ENCODE measurements at places on chromosomes 7 and 10.

DNA sequence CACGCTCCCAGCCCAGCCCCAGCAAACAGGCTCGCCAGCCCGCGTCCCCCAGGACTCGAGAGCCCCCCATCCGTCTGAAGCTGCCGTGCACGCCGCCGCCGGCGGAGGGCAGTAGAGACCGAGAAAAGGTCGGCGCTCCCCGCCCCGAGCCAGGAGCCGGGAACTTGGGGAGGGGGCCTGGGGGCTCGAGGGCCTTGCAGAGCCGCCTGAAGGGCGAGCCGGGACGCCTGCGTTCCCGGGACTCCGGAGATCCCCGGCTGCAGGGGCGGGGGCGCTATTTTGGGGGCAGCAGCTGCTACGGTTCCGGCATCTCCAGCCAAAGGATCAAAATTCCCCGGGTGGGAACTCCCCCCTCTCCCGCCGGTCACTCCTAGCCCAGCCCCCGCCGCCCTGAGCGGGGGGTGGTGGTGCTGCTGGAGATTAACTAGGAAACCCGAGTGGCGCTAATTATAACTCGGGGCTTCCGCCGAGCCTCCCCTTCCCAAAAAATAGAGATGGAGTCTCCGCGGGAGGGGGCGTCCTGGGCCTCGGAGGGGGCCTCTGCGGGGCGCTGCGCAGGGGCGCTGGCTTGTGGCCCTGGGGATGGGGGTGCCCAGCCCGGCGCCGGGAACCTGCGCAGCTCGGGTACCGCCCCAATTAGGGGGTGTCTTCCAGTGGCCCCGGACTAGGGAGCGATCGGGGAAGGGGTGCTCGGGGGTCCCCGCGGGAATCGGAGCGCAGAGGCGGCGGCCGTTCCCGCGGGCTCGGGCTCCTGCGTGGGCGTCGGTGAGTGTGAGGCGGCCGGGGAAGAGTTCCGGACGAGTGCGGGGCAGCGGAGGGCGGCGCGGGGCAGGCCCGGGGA lies 608 bp downstream of the ACHE start:
- DNase-seq = no peak

GRCh38 chr10:22710139-22710745 lies 4.1 kb downstream of the PIP4K2A start:
- no peak for DNase-seq

- DNase-seq = no peak
These were observed 132.1 kb downstream of the TACC2 start for GRCh38 chr10:122121059-122121458.

GRCh38 chr7:17207220-17207619 lies 91.2 kb upstream of the AHR start:
- DNase-seq = no peak

DNA sequence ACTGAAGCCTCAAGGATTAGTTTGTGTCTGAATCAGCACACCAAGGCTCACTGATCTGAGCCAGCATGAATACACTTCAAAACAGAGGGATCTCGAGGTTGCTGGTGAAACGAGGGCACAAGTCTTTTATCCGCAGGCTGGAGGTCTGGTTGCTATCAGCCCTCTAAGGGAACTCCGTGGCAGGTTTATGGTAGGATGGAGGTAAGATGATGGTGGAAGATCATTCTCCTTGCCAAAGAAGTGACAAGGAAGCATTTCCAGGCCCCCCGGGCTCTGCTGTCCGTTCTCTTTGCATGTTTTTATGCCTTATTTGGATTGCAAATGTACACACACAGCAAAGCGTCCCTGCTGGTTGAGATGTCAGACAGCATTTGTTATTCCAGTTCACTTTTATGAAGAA lies 268.3 kb downstream of the ARHGAP12 start:
- DNase-seq = no peak

GRCh38 chr7:48298779-48299178 lies 127.5 kb downstream of the ABCA13 start:
- DNase-seq = no peak

DNA sequence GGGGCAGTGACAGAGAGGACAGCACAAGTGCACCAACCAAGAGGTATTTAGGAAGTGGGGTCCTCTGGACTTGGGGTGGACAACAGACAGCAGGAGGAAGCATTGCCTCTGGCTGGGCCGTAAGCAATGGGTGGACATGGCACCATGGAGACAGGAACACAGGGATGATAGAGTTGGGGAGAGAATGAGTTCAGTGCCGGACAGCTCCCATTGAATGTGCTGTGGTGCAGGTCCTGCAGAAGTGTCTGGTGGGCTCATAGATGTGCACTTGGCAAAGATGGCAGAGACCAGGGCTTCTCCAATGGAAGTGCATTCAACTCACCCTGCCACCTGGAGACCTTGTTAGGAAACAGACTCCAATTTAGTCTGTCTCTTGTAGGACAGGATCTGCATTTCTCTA lies 341.5 kb upstream of the ZMIZ1 start:
- no peak for DNase-seq

DNA sequence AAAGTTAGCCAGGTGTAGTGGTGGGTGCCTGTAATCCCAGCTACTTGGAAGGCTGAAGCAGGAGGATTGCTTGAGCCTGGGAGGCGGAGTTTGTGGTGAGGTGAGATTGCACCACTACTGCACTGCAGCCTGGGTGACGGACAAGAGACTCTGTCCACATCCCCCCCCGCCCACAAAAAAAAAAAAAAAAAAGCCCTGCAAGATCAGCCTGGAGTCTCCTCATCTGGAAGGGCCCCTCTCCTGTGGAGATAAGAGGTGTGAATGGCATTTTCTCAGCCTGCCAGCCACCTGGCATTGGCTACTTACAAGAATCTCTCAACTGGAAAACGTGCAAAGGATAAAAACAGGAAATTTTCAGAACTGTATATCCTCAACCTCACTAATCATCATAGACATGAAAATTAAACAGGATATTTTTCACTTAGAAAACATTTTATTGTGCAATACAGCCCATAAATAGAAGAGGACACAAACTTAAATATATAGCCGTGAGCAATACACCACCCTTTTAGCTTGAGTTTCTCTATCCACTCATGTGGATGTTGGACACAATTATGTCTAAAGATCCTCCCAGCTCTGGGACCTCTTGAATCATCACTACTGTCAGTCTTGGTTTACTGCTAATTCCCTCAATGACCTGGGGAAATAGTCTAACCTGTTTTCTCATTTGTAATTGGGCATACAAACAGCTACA lies 11.3 kb upstream of the TSPAN15 start:
- no peak for DNase-seq

DNA sequence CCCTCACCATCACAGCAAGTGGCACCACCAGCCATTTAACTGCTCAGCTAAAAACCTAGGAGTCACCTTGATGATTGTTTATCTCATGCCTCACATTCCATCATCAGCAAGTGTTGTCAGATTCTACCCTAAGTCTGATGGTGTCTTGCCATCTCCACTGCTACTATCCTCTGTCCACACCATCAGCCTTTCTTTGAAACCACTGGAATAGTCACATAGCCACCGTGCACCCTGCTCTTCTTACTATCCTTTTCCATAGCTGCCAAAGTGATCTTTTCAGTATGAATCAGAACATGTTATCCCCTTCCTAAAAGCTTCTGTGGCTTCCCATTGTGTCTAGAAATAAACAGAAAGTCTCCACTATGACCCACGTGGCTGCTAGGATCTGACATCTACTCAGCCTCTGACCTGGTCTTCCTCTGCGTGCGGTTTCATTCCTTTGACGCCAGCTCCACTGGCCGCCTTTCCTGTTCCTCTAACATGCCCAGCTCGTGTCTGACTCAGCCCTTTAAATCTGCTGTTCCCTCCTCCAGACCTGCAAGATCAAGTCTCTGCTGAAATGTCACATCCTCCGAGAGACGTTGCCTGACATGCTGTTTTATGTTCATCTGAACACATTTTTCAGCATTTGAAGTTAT lies 16.5 kb upstream of the CHN2 start:
- no peak for DNase-seq

GRCh38 chr10:99941942-99942820 lies 67.6 kb downstream of the DNMBP start:
- DNase-seq = no peak

DNA sequence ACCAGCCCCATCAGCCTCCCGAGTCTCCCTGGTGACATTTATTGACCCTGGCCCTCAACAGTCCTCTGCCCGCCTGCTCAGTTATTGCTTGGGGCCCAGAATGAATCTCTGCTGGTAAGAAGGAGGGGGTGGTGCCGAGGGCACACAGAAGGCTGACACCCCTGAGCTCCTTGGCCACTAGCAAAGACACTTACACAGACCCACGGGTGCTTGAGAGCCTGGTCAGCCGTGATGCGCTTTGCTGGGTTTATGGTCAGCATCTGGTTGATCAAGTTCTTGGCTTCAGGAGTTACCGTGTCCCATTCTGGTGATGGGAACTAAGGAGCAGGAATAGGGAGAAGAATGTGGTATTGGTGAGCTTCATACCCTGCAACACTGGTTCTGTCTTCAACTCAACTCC lies 27.3 kb downstream of the CAMK2G start:
- DNase-seq = no peak

DNA sequence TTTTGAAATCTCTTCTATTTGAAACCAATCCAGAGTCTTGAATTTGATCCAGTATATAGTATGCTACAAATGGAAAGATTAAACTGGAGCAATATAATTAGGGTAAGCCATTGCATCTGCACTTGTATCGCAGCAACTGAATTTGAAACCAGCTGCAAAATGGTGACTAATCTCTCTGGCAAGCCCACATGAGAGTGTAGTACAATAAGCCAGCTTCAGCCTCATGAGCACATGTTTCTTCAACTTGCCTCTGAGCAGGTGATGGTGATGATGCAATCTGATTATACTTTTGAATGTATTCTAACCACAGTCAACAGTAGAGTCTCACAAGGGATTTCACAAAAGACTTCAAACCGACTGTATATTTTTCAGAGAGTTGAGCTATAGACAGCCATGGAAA lies 829 bp upstream of the RPA3 start:
- peak; percentile 36 for DNase-seq

GRCh38 chr7:13908667-13909397 lies 80.6 kb downstream of the ETV1 start:
- DNase-seq = no peak

DNA sequence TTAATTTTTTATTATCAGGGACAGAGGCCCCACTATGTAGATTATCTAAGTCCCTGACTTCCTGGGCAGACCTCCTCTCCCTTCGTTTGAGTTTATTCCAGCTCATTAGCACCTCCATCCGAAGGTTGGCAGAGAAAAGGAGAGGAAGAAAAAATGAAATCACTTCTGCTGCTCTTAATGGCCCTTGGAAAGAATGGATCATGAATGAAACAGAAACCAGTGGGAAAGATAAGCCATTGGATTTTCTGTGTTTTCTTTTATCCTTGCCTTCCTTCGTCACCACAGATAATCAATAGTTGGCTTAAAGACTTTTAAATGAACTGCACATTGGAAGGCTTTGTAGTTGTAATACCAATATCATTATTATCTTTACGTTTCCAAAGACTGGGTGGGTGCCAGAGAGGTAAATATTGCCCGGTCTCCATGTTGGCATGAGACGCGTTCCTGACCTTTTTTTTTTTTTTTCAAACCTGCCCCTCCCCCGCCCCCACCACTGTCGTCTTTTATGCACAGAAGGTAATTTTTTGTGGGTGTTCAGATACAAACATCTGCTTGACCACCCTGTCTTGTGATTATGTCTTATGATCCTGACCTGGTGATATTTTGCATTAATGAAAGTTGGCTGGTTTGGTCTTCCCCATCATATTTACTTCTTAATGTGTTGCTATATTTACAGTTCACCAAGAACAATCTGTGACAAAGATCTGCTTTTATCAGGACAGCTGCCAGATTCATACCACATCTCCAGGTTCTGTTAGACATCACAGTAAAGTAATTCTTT lies 116.8 kb downstream of the ARID5B start:
- peak; percentile 33 for DNase-seq

DNA sequence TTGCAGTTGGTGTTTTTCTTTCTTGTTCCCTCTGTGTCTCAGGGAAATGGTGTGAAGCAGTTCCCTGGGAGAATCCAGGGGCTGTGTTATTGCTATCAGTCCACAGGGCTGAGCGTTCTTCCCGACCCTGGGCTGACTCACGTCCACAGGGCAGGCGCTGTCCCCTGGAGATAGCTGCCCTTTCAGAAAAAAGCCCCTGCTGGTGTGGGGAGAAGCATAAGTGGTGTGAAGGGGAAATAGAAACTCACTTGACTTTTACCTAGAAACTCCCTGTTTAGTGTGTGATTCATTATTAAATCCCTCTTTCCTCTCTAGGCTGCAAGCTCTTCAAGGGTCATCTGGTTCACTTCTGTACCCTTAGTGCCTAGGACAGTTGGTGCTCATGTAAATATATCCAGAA lies 63.3 kb upstream of the SMNDC1 start:
- no peak for DNase-seq

- no peak for DNase-seq
These were observed 22.3 kb downstream of the TYW1 start for GRCh38 chr7:67018940-67019339.

DNA sequence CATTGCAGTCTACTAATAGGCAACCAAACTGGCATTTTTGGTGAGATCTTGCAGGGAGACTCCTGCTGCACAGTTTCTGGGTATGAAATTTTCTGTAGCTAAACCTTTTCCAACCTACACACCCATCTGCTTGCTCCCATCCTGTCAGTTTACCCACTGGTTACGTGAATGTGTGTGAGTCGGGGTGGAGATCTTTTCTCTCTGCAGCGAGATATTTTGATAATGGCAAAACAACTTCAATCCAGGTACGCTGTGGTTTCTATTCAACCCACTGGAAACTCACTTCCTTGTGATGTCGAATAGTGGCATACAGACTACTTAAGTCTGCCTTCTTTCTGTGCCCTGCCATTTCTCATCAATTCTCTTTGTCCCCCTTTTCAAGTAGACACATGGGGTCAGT lies 4.5 kb downstream of the PLEKHA1 start:
- peak; percentile 32 for DNase-seq

- no peak for DNase-seq
These were observed 115.3 kb upstream of the WDR11 start for GRCh38 chr10:120735773-120736371.

DNA sequence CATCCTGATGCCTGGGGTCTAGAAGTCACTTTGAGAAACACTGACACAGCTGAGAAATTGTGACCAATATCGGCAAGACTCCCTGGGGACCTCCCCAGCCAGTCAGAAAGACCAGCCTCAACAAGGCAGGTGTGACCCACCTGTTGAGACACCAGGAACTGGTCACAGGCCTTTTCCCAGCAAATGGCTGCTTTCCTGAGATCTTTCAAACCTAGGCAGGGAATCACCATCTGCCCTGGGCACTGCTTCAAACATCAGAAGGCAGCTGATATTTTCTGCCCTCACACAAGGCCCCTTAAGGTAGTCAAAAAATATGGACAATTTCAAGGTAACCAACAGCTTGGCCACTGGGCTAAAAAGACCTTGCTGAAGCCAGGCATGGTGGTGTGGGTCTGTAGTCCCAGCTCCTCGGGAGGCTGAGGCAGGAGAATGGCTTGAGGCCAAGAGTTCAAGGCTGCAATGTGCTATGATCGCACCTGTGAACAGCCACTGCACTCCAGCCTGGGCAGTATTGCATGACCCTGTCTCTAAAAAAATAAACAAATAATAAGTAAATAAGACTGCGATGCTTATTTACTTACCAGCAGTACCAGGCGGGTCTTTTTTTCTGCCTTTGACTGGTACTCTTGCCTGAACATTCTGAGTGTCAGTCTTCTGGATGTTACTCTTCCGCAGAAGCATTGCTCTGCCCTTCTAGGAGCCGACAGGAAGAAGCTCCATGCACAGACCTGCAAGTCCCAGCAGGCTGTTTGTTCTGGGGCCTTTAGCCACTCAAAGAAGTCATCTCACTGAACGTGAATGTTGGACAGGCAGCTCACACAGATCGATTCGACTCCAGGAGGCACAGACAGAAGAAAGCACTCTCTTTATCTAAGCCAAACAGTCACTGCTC lies 59.7 kb downstream of the SORBS1 start:
- DNase-seq = no peak
